ENCODE measurements at places on chromosomes 6 and 20.

- DNase-seq, result no peak
Measured at GRCh38 chr20:40433341-40433861, 255.6 kb downstream of the MAFB start.

DNA sequence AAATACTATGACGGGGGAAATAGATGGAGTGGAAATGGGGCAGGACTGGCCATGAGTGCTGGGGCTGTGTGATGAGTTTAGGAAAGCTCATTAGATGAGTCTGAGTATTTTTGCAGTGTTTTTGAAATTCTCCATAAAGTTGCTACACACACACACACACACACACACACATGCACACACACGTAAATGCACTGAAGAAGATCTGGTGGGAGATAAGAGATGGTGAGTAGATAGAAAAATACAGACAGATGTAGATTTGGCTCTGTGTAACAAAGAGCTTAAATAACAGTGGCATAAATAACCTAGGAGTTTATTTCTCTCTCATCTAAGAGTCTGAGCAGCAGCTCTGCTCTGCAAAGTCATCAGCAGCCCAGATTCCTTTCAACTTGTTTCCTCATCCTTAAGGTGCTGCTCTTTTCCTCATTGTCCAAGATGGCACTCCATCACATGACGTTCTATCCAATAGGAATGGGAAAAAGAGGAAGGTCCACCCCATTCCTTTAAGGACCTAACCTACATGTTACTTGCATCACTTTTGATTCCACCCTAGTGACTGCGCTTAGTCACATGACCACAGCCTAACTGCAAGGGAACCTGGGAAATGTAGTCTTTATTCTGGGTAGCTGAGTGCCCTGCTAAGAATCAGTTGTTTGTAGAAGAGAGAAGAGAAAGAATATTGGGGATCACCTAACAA, 76.4 kb downstream of the EYA2 start:
- DNase-seq, result peak; percentile 27

GRCh38 chr6:8837343-8837742, 402.0 kb upstream of the SLC35B3 start:
- no peak for DNase-seq

- DNase-seq, result no peak
Measured at GRCh38 chr6:116492331-116493067, 18.9 kb upstream of the CALHM5 start.

GRCh38 chr20:61665528-61666470, 399.9 kb downstream of the TAF4 start:
- no peak for DNase-seq

DNA sequence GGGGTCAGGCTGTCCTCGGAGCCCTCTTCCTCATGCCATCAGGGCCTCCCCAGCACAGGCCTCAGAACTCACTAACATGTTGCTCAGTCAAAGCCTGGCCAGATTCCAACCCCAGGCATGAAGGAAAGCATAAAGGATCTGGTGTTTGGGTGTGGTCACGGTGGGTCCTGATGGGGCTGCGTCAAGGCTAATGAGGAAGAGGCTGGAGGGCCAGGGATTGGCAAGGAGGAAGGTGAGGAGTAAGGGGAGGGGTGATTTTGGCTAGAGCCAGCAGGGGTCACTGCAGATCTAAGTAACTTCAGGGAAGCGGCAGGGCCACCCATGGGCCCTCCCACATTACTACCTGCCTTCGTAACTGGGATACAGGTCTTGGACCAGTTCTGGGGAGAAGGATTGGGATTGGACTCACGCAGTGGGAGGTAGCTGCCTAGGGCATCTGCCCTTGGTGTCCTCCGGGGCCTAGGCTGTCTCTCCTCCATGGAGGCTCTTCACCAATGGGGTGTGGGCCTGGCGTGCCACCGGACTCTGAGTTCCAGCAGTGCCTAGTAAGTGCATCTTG, 36.2 kb upstream of the MRPS18A start:
- DNase-seq, result peak; percentile 91

Measured in small intestine (tissue), 16 donors.